ENCODE measurements at places on chromosomes 5 and 9.

- DNase-seq = no peak
These were observed 19.9 kb upstream of the ZSWIM6 start for GRCh38 chr5:61311836-61312808.

- DNase-seq = no peak
These were observed 35.2 kb downstream of the DNAH5 start for GRCh38 chr5:13909271-13909670.

GRCh38 chr9:88737876-88738275 lies 202.9 kb downstream of the NXNL2 start:
- no peak for DNase-seq

GRCh38 chr9:14379280-14379679 lies 65.3 kb upstream of the NFIB start:
- DNase-seq = no peak

DNA sequence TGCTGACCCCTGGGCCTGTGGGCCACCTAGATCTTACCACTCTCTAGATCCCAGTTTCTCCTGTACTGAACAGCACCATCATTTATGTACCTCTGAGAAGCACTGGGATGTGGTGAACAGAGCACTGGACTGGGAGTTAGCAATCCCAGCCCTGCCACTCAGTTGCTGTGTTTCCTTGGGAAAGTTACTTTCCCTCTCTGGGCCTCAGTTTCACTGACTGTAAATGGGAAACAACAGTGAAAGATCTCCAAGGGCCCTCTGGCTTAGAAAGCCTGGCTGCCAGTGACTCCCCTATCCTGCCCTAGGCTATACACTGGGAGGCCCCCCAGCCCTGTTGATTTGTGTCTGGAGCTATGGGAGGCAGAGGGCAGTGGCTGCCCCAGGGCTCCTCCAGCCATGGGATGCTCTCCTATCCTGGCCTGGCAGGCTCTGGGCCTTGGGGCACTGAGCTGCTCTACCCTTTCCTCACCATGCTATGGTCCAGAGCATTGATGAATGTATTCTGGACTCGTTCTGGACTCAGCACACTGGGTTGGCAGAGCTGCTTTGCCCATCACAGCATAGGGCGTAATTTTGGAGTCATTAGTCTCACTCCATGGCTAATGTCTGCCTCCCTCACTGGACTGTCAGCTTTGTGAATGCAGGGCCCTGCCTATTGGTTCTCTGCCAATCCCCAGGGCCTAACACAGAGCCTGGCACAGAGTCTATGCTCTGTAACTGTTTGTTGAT lies 99.3 kb downstream of the RGS3 start:
- DNase-seq = no peak

DNA sequence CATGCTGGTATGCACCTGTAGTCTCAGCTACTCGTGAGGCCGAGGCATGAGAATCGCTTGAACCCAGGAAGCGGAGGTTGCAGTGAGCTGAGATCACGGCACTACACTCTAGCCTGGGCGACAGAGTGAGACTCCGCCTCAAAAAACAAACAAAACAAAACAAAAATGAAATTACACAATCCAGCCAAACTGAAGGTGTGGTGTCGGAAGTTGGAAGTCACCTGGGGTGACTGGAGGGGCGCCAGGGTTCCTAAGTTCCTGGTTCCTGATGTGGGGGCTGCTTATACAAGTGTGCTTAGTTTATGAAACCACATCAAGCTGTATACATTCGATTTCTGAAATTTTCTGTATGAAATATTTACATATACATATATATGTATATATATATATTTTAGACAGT lies 3.7 kb upstream of the DOLPP1 start:
- no peak for DNase-seq

DNA sequence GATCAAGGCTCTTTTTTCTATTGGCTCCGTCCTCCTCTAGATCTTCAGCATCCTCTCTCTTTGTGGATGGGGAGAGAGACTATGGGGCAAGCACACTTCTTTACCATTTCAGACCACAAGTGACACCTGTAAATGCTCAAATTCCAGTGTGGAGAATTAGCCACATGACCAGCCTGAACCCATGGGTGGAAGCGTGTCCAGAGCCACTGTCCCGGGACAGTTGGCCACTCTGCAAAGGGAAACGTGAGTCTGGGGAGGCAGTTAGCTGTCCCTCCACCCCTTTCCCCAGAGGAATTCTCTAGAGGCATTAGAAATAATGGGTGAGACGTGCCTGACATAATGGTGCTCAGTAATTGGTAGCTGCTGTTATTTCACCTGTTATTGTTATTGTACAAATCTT lies 40.9 kb downstream of the AMBP start:
- DNase-seq = no peak

- DNase-seq = no peak
These were observed 13.4 kb downstream of the OXCT1 start for GRCh38 chr5:41856644-41857491.

DNA sequence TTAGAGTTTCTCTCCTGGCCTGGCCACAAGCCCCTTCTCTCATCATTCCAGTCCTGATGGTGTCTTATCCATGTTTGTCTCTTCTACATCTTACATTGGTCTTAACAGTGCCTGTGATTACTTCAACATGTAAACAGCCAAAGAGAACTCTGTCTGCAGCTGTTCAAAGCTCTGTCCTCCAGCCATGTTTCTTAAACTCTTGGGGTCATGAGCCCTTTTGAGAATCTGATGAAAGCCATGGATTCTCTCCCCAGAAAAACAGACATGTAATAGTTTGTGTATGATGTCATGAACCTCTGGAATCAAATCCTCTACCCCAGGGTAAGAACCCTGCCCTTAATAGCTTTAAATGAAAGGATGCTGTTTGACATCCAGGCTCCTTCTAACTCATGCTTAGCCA lies 30.1 kb downstream of the MAMDC2 start:
- DNase-seq = no peak

- DNase-seq = no peak
These were observed 14.9 kb downstream of the SPAAR start for GRCh38 chr9:35923927-35924763.

- DNase-seq = no peak
These were observed 747 bp upstream of the PROP1 start for GRCh38 chr5:177996660-177997318.

DNA sequence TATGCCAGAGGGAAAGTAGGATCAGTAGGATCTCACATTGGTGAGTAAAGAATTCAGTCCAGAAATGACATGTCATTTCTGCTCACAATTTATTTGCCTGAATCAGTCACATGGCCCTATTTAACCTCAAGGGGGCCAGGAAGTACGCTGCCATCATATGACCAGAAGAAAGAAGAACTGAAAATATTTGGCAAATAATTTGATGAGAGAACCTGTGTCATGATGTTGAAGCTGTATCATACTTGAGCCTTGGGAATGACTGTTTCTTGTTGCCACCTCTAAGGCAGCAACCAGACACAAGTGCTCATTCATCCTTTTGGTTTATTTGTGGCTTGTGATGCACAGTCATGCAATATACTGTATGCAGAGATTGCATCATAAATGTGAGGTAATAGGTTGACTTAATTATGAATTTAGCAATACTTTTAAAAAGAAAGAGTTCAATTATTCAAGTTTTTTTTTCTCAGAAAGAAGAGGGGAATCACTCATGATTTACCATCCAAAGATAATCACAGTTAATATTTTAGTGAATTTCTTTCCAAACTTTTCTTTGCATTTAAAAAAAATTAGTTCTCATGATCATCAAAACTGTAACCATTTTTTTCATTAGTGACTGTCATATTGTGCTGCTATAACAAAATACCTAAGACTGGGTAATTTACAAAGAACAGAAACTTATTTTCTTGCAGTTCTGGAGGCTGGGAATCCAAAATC lies 8.2 kb upstream of the ZFYVE16 start:
- DNase-seq = no peak

- no peak for DNase-seq
These were observed 56.9 kb upstream of the COL15A1 start for GRCh38 chr9:98886691-98887229.

DNA sequence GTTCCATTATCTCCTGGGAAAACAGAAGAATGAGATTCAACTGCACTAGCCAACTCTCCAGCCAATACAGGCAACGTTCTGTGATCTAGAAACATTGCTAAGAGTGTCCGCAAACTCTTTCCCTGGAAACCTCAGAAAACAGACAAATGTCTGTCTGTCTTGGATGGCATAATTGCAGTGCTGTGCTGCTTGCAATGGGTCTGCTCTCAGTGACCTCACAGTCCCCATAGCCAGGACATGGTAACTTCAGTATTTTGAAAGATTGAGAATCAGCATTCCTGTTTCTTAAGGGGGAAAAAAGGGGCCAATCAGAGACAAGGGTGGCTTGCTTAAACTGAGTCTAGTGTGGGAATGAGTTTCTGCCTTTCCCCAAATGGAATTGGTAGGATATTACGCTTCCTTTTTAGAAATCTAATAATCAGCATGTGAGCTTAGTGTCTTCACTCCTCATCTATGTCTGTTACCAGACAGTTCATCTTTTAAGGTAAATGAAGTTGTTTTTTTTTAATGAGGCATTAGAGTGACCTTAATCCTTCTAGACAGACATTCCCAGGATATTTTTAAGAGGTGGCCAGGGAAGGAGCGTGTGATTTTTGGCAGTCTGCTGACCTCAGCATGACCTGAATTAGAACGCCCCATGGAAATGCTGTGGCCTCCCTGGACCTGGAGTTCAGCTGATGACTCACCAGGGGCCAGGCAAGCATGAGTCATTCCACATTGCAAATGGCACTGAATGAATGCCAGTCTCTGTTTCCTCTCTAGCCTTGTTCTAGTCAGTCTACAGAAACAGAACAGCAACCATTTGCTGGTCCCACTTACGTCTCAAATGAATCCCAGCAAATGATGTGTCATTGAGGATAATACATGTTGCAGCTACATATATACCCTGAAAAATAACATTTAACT lies 210.2 kb upstream of the ACTBL2 start:
- DNase-seq = no peak

- DNase-seq = no peak
These were observed 13.9 kb downstream of the QSOX2 start for GRCh38 chr9:136231478-136232297.

- DNase-seq = no peak
These were observed 10.3 kb downstream of the OCLN start for GRCh38 chr5:69502767-69503488.

DNA sequence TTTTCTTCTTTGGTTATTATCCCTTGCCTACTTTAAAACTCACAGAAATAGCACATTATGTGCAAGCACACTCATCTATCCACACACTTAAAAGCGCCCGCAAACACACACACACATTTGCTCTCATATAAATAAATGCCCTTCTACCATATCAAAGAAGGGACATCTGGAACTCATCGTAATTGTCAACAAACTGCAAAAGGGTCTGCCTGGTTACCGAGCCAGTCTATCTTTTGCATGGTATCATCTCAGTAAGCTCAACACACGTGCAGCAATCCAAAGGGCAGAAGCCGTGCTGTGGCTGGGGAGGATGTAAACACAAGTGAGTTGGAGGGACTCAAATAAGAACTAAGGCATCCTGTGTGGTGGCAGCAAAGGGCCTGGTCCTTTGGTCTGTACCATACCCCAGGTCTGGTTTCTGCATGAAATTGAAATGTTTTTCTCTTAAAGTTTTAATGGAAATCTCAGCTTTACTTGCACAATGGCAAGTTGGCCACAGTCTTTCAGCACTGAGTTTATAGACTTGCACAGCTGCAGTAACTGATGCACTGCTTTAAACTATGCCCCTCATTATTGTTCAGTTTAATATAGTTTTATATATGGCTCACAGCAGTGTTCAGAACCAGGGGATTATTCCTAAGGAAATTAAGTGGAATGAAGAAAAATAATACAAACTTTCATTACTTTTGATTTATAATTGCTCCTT lies 331.0 kb downstream of the ADAMTS6 start:
- no peak for DNase-seq

DNA sequence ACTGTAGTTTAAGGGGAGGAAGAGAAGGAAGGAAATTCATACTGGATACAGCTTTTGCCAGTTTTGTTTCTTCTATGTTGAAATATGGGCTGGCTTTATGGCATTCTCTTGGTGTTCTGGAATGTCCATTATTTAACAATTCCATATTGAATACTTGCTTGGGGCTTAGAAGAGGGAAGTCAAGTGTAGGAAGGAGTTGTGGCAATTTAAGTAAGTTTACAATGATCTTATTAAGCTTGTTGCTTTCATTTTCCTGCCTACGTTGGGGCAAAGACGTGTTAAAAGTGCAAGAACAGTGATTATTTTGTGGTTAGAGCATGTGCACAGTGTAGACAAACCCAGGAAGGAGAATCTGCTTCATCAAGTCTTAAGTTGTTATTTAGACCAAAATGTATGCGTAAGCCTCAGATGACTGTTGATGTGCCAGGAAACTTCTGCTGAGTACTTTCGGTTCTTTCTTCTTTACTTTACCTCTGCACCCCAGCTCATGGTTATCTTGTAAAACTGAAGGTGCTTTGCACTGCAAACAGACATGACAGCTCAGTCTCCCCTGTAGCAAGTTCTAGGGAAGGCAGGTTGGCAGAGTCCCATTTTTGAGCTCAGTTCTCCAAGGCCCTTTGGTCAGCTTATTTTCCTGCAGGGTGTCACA lies 75.8 kb downstream of the F2RL2 start:
- no peak for DNase-seq

GRCh38 chr5:21574961-21575360 lies 1278.2 kb downstream of the CDH12 start:
- DNase-seq = no peak

GRCh38 chr9:93580654-93581380 lies 4.4 kb downstream of the PHF2 start:
- no peak for DNase-seq

GRCh38 chr5:74156728-74157383 lies 483.7 kb downstream of the ENC1 start:
- DNase-seq = no peak

GRCh38 chr5:174317256-174317894 lies 271.9 kb downstream of the NSG2 start:
- DNase-seq = no peak

DNA sequence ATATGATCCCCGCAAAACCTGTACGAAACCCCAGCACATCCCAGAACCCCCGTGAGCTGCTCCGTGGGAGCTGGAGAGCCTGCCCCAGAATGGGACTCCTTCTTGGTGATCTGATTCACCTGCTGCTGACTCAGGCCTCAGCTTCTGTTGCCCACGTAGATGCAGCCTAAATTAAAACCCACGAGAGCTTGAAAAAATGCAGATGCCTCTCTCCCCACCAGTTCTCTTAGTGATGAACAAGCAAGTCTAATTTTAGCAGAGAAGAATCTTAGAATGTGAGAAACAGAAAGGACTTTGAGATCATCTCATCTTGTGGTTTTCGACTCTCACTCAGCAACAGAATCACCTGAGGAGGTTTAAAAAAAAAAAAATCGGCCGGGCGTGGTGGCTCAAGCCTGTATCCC lies 57.6 kb downstream of the TMOD1 start:
- no peak for DNase-seq

DNA sequence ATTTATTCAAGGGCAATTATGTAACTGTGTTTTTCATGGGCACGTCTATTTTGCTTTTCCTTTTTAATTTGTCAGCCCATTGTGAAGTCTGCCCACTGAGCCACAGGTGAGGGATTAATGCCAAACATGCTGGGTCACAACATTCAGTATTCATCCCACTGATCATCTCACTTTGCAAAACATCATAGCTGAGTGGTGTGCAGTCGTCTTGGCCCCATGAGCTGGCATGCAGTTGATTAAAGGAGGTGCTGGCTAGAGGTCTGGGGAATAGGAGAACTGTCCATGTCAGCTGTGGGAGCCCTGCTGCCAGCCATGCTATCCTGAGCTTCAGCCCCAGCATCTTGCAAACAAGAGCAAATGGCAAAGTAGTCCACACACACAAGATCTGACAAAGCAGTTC lies 11.7 kb upstream of the ESM1 start:
- DNase-seq = no peak

All from cortex of kidney (tissue), 1 donor.